ENCODE measurements at places on chromosomes 5 and 9.

GRCh38 chr5:58263296-58263695, 196.6 kb downstream of the PLK2 start:
- DNase-seq: no peak

DNA sequence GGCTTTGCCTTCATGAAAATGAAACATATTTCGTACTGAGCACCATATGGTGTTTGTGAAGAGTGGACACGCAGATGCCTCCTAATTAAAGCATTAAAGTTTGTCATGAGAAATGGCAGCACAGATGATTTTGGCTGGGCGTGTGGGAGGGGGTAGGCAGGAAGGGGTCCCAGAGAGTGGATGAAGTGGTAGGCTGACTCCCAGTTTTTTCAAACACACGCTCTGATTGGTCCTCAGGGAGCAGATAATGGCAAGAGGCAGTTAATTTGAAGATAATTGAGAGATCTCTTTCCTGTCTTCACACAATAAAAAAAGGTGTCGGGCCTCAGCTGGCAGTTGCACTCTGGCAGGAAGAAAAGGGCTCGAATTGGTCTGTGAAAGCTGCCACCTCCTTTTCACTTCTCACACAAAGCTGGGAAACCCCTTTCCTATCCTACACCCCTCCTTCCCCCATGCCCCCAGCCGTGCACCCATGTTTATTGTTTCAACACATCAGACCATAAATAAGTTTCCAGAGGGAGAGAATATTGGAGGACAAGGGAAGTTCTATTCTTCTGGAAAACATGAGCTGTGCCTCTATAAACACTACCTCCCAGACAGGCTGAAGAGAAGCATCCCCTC, 429.6 kb downstream of the ARHGEF28 start:
- no peak for DNase-seq

GRCh38 chr9:126472948-126473298, 140.8 kb upstream of the LMX1B start:
- DNase-seq: no peak

GRCh38 chr9:75930730-75931321, 40.4 kb downstream of the PCSK5 start:
- DNase-seq: no peak

- DNase-seq: no peak
Measured at GRCh38 chr9:129347316-129348120, 169.5 kb upstream of the IER5L start.

GRCh38 chr5:9343146-9343850, 202.6 kb downstream of the SEMA5A start:
- no peak for DNase-seq

- no peak for DNase-seq
Measured at GRCh38 chr9:101229606-101230005, 155.2 kb downstream of the BAAT start.

DNA sequence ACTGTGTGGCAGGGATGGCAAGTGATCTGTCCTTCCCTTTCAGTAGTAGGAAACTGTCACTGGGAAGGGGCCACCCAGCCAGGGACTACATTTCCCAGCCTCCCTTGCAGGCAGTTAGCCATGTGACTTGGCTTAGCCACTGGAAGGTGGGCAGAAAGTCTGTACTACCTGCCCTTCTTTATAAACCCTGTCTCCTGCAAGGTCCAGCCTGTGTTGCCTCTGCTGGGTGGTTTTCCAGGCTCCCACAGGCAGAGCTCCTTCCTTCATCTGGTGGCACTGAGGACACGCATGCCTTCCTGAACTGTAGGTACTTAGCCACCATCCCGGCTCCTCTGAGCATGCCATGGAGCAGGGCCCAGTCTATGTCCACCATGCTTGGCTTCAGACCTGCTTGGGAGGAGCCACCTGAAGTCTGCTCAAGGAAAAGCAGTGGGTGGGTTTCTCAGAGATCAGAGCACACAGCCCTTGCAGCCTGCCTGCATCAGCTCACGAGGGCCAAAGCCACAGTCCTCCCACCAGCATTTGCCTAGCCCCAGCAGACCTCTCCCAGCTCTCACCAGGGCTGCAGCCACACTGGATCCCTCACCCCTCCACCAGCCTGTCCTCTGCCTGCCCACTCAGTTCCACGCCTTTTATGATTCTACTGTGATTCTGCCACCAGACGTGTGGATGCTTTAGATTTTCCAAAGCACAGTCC, 16.7 kb upstream of the SLC25A51 start:
- DNase-seq: no peak

DNA sequence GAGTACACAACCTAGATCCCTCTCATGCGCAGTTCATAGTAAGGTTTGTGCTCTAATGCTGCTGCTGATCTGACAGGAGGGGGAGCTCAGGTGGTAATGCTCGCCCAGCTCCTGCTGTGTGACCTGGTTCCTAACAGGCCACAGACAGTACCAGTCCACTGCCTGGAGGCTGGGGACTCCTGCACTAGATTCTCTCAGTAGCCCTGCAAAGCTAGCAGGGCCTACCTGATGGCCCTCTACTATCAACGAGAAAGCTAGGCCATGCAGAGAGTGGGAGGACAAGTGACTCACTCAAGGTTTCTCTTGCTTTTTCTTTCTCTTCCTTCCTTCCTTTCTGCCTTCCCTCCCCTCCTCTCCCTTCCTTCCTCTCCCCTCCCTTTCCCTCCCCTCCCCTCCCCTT, 55.1 kb upstream of the TEX48 start:
- DNase-seq: no peak

DNA sequence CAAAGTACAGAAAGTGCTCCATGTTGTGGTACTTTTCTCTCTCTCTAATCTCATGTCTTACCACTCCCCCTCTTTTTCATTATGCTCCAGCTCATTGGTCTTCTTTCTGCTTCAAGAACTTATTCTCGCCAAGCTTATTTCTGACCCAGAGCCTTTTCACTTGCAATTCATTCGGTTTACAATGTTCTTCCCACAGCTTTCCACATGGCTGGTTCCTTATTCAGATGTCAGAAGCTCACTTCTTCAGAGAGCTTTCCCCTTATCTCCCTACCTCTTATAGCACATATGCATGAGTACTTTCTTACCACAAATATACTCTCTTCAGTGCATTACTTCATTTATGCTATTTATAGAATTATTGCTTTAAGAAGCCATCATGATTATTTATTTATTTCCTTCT, 338.8 kb upstream of the ATP10B start:
- DNase-seq: no peak

- no peak for DNase-seq
Measured at GRCh38 chr9:94554078-94554438, 825 bp upstream of the PCAT7 start.

DNA sequence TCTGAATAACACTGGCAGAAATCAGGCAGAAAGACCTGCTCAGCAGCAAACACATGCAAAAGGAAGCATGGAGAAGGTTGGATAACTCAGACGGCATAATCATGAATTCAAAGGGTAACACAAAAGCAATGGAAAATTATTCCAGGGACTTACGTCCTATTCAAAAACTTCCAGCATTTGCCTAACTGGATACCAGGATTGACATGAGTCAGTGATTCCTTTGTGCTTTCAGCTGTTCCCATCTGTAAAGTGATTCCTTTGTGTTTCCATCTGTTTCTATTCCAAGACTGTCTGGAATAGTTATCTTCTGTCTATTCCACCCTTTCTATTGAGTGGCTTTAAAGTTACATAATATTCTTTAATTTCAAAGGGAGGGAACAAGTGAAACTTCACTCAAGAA, 1361.7 kb upstream of the CDH9 start:
- DNase-seq: no peak

GRCh38 chr5:180820788-180821321, 18.2 kb upstream of the MGAT1 start:
- no peak for DNase-seq

DNA sequence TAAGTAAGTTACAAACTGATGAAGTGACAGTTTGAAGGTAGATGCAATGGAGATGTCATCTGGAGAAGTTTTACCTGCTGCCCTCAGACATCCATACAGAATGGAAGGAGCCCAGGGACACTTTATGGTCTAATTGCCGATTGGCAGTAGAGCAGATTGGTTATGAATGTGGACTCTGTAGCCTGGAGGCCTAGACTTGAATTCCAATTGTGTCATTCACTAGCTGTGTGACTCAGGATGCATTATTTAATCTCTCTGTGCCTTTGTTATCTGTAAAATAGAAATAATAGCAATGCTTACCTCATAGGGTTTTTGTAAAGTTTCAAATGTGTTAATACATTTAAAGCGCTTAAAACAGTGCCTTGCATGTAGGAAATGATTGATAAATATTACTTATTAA, 5.2 kb upstream of the TCERG1 start:
- no peak for DNase-seq

- DNase-seq: no peak
Measured at GRCh38 chr5:111295649-111296048, 71.5 kb downstream of the CAMK4 start.

GRCh38 chr5:172760959-172761358, 10.0 kb downstream of the DUSP1 start:
- DNase-seq: no peak

- DNase-seq: no peak
Measured at GRCh38 chr9:131679261-131680020, 60.4 kb downstream of the RAPGEF1 start.

DNA sequence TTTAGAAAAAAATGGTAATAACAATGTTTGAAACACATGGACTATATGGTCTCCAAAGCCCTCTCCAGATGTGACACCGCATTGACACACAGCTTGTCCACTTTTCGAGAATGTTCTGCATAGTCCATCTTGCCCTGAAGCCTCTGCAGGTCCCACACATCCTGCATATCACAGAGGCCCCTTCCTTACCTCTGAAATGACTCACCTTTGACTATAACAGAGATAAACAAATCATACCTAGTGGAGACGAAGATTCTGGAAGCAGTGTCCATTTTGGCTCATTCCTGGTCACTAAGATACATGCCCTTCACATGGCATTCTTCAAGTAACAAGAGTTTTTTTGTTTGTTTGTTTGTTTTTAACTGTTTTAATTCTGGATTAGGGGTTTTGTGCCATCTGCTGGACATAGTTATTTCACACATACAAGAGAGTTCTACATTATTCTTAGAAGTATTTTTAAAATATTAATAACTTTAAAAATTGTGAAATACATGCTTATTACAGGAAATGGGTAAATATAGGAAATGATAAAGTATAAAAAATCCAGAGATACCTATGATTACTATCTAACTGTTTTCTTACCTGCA, 5.1 kb downstream of the ARL14EPL start:
- no peak for DNase-seq

GRCh38 chr5:157366741-157367674, 93.0 kb upstream of the NIPAL4 start:
- DNase-seq: no peak

- no peak for DNase-seq
Measured at GRCh38 chr5:140075371-140075770, 32.3 kb upstream of the NRG2 start.

- DNase-seq: no peak
Measured at GRCh38 chr9:72407114-72407513, 42.1 kb upstream of the ZFAND5 start.

- no peak for DNase-seq
Measured at GRCh38 chr5:129915415-129915814, 11.2 kb downstream of the CHSY3 start.

DNA sequence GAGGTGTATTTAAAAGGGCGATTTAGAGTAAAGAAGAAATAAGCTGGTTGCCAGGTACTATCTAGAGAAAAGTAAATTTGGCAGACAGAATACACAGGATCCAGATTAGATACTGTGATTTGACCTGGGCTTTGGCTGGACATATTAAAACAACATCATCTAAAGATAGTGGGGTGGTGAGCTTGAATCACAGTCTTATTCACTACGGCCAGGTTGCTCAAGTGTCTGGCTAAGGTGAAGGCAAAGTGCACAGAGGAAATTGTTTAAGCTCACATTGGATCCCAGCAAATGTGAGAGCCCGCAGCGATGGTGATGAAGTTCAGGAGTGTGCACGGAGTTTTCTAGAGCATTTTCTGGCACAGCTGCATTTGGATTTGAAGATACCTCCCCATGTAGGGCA, 398.2 kb upstream of the MEF2C start:
- no peak for DNase-seq

GRCh38 chr5:175523292-175523691, 44.9 kb downstream of the SFXN1 start:
- DNase-seq: no peak

DNA sequence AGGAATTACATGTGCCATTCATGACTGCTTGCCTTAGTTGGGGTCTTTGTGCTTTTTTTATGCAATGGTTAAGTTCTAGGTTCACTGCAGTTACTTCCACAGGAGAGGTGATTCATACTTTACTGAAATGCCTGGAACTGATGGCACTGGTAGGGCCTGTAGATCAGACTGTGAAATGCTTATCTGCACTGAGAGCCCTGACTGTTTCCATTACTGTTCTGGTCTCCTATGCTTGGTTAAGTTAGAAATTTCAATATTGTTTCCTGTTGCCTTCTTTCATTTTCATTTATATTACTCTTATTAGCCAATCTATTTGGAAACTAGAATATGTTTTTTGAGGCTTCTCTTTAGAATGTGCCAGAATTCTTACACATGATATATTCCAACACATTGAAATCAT, 484.1 kb upstream of the SEMA6A start:
- no peak for DNase-seq

- DNase-seq: no peak
Measured at GRCh38 chr5:60540856-60541805, 158.8 kb downstream of the DEPDC1B start.

DNA sequence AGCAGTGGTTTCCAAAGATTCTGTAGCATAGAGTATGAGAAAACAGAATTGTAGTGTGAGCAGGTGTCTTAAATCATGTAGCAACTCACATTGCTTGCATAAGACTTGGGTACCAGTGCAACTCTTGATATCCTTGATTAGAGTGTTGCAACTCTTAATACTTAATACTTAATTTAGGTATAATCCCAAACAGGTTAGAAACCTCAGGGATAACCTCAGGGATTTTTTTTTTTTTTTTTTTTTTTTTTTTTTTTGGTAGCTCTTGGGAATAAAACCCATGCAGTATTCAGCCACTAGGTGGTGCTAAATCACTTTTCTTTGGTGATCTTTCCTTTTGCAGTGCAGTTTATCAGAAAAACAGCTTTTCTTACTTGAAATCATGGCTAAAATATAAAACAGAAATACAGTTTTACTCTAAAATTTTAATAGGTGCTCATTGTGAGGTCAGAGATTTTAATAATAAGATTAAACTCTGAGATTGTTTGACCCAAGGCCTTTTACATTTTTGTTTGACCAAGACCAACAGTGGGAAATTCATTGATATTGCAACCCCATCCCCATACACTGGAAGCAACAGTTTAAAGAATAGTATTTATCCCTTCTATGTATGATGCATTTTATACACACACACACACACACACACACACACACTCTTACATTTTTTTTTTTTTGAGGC, 55.3 kb downstream of the ERAP1 start:
- no peak for DNase-seq

- DNase-seq: no peak
Measured at GRCh38 chr5:176744584-176744965, 65.8 kb upstream of the UNC5A start.

GRCh38 chr9:33750839-33751339, 44.5 kb upstream of the PRSS3 start:
- no peak for DNase-seq

- DNase-seq: no peak
Measured at GRCh38 chr9:92761686-92762085, 2.9 kb downstream of the BICD2 start.

DNA sequence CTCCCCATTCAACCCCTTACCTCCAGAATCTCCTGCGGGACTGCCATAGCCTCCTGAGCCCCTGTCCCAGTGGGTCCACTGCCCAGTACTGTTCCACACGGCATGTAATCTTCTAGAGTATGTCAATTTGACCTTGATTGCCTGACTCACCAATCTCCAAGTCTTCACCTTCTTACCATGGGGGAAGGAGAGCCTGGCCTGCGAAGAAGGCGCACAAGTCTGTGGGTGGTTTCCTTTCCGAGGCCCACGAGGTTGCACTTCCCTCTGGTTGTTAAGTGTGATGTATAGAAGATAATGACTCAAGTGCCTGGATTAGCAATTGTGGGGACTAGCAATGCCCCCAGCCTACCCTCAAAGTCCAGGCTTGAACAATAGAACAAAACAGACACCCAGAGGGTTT, 8.1 kb upstream of the TENT4A start:
- no peak for DNase-seq

All from stimulated activated CD8-positive, alpha-beta memory T cell treated with anti-CD3 and anti-CD28 coated beads, Interleukin-4, amount 100 ng/mL, for 4 hours (primary cell).